Progenitor cell of endocrine pancreas (in vitro differentiated cells): ENCODE measurements at places on chromosomes 5 and 9.

GRCh38 chr9:137278721-137279711, 1.5 kb downstream of the TOR4A start:
- DNase-seq = no peak

DNA sequence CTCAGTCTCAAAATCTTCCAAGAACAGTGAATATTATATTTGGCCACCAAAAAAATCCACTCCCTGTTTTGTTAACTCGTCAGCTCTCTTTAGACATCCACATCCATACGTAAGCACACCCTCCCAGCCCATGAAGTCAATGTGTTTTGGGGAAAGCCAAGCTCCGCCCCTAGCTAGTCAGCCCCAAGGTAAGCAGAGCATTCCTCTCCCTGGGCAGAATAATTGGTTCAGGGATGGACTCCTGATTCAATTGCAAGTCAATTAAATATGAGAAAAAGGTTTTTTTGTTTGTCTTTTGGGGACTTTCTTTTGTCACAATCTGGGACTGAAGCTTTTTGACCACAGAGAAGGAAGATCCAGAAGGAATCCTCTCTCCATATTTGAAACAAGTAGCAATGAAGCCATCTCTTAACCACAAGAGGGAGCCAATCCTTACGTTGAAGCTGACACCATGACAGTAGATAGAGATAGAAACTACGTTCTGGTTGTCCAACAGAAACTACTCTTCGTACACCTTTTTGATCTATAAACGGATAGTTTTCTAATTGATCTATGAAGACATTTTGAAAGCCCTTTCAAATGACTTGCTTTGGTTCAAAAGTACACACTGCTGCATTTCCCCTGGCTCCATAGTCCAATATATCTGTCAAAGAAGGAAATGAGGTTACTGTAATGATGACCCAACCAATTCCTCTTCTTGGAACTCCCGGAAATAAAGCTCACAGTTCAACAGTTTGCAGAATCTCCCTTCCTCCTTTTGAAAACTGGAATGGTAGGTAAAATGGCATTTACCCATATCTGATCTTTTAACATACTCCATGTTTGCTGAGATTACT, 166.4 kb downstream of the TLE1 start:
- no peak for DNase-seq

DNA sequence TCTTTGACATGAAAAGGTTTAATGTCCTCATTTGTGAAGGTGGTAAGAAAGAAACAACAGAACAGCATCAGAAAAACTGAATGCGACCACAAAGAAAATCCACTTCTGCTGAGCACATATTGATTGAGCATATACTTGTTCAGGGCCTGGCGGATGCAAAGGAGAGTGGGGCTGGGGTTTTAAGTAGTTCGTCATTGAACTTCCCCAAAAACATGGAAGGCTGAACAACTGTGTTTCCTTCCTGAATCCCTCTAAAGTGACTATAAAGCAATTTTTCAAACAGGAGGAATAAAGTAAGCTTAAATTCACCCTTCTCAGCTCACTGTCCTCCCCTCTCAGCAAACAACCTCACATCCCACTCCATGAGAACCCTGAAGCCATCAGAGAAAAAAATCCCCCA, 262.9 kb downstream of the AGTPBP1 start:
- no peak for DNase-seq

- DNase-seq = no peak
These were observed 38.9 kb downstream of the GABRB2 start for GRCh38 chr5:161507591-161507990.

GRCh38 chr9:8868632-8869031, 1069.1 kb upstream of the DMAC1 start:
- no peak for DNase-seq

DNA sequence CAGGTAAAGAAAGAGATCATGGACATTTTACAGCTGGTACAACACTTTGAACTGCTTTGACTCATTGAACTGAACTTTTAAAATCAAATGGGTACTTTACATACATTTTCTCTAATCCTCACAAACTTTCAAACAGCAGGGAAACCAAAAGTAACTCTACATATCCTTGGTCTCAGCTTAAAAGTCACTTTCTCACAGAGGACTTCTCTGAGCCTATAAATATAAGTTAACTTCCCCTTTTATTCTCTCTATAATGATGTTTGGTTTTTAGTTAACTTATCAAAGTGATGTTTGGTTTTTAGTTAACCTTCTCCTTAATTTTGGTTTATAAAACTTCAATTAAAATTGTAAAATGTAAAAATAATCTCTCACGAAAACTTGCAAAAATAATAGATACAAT, 209.8 kb downstream of the MCTP1 start:
- no peak for DNase-seq

GRCh38 chr5:53448851-53449250, 31.6 kb upstream of the FST start:
- no peak for DNase-seq

DNA sequence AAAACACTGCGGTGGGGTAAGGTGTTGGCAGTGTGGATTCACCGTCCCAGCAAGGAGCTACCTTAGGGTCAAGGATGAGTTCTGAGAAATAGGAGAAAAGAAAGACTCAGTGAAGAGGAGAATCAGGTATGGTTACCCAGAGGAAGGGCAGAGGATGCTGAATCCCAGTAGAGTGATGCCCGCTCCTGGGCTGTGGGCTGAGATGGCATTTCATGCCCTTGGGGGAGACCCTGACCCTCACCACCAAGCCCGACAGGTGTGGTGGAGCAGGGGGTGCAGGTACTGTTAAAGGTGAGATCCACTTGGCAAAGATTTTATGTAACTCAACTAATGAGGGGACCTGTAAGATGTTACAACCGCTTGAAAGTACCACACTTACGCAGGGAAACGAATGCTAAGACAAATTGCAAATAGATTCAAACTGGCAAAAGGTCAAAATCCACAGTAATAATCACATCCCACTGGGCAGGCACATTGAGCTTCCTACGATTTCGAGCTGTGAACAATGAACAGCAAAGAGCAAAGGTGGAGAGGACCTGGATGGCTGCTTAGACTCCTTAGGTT, 2.1 kb downstream of the RNU6ATAC start:
- no peak for DNase-seq

DNA sequence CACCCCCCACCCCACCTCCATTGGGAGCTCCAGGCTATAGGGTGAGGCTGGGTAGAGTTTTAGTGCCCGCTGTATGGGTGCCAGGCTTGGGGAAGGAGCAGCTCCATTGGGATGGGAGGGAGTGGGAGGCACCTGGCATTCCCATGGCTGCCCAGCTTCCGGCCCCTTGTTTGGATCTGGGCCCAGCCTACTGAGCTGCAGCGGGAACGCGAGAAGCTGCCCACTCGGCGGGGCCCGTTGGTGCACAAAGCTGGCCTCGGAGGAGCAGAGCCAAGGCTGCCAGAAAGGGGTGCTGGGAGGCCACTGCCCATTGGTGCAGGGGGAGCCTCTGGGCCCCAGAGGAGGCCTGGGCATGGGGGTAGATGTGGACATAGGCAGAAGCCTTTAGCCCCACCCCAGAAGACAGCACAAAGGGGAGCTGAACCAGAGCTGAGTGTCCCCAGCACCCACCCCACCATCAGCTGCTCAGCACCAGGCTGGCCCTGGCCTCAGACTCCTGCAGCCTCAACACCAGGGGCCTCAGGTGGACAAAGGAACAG, 4.4 kb downstream of the LCN9 start:
- no peak for DNase-seq

DNA sequence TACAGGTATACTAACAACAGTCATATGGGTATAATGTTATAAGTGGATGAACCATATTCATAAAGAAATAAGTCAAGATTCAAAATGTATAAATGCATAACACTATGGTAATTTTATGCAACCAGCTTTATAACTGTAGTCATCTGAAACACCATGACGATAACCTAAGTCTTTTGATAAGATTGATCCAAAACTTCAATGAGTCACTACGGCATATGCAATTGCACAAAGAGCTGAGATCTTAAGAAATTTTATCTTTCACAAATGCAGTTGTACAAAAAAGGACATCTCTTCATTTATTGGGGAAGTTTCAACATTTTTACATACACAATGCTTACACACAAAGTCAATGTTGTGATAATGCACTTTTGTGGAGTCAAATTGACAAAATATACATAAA, 20.3 kb downstream of the FAM81B start:
- DNase-seq = no peak

- DNase-seq = no peak
These were observed 4.5 kb upstream of the IL7R start for GRCh38 chr5:35852084-35852734.
